RCC 7860 (cell line): ENCODE measurements at places on chromosomes 1 and 21.

- DNase-seq: no peak
These were observed 20.6 kb downstream of the SPOCD1 start for GRCh38 chr1:31795096-31795675.

DNA sequence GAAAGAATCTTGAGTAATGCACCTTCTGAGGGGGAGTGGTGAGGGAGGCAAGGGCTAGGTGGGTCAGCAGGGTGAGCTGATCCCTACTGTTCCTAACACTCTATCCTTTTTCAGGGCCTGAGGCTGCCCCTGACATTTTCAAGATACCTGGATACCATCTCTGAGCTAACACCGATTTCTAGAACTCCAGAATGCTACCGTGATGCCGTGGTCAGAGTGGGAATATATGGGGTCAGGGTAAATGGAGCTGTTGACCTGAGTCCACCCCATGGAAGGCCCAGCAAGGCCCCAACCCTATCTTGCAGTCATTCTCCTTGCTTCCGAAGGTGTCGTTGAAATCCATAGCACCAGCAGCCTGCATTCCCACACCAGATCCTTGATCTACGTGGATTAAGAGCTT is 18.0 kb upstream of the PTPRF start:
- no peak for DNase-seq

GRCh38 chr1:222940095-222940494 is 125.3 kb downstream of the DISP1 start:
- DNase-seq: no peak

DNA sequence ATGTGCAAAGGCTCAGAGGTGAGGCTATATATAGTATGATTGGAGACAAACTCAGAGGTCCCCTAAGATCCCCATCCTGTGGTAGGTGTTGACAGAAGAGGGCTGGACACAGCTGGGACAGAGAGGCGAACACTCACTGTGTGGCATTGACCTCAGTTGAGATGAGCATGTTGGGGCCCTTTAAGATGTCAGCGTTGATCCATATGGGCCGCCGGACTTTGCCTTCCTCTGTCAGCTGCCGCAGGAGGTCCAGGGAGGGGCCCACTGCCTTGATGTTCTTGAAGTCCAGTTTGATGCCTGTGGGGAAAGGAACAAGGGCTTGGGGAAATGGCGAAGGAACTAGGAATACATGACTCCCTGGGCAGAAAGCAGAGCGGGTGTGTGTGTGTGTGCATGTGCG is 8.8 kb downstream of the FAM151A start:
- DNase-seq: no peak

- DNase-seq: no peak
These were observed 94.1 kb downstream of the CLDN17 start for GRCh38 chr21:30072496-30072895.

DNA sequence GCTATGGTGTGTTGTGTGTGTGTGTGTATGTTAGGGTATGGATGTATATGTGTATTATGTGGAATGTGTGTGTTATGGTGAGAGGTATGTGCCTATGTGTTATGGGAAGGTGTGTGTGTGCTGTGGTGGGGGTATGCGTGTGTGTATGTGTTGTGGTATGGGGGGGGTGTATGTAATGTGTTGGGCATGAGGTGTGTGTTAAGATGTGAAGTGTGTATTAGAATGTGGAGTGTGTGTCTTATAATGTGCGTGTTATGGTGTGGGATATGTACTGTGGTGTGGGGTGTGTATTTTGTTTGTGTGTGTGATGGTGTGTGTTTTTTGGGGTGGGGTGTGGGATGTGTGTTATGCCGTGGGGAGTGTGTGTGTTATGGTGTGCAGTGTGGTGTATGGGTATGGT is 242.5 kb downstream of the RHOU start:
- no peak for DNase-seq

DNA sequence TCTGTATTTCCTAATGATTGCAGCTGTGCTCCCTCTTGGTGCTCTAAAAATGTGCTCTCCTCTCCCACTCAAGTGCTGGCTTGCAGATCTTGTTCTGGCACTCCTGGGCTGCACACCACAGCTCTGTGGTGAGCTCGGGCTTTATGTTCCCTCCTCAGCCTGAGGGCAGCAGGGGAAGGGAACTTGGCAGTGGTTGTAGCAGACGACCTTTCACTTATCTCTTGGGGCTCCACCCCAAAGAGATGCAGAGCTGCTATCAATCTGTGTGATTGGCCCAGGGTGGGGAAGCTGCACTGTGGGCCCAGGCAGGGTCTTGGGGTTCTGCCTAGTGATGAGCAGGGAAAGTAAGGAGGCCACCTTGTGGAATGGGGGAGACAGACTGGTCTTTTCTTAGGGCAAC is 143.5 kb upstream of the GORAB start:
- no peak for DNase-seq

- peak; percentile 60 for DNase-seq
These were observed 76.6 kb upstream of the ZNF644 start for GRCh38 chr1:91098299-91098906.

DNA sequence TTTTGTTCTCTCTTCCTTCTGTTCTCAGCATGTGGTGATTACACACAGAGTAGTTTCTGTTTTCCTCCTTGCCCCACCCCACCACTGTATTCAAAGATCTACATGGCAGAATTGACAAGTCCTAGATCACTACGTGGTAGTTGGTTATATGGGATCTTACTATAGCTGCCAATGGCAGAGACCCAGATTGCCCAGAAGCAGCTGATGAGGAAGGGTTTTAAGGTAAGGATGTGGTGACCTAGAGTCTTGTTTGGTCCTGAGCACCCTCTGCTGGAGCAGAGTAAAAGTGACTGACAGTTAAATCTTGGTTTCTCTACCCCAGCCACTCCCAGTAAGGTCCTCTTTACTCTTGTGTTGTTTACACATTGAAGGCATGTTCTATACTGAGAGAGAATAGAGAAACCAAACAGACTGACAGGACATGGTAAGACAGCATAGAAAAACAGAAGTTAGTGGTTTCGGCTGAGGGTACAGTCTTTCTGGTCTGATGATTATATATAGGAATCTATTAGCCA is 22.8 kb upstream of the STRIP1 start:
- peak; percentile 59 for DNase-seq

- DNase-seq: no peak
These were observed 3.9 kb downstream of the CLK2 start for GRCh38 chr1:155269381-155269780.

DNA sequence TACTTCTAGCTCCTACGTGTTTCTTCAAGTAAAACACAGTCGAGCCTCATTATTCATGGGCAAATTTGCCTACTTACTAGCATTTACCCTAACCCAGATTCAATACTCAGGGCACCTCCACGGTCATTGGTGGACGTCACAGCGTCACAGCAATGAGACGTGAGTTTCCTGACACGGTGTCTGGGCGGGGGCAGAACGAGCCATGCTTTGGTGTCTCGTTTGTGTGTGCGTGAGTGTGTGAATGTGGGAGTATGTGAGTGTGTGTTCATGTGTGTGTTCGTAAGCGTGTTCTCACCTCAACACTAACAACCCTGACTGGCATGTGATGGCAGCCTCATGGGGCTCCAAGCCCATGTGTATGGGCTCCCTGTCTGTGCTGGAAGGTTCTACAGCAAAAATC is 17.5 kb upstream of the COL18A1 start:
- no peak for DNase-seq

DNA sequence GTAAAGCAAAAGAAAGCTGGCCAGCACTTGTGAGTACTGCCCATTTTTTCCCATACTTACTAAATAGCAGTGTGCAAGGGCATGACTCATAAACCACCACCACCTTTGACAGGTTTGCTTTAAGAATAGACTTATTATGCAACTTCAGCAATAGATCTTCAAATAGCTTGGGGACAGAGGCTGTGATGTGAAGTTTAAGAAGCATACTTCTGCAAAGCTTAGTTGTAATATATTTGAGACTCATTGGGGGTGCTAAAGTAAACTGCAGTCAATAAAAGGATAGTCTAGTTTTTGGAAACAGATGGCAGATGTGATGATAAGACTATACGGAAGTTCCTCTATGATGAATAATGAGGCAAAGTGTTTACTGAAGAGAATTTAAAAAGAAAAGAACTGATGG is 210.0 kb downstream of the PLA2G4A start:
- DNase-seq: no peak

GRCh38 chr21:41321211-41321907 is 4.8 kb downstream of the FAM3B start:
- DNase-seq: no peak

DNA sequence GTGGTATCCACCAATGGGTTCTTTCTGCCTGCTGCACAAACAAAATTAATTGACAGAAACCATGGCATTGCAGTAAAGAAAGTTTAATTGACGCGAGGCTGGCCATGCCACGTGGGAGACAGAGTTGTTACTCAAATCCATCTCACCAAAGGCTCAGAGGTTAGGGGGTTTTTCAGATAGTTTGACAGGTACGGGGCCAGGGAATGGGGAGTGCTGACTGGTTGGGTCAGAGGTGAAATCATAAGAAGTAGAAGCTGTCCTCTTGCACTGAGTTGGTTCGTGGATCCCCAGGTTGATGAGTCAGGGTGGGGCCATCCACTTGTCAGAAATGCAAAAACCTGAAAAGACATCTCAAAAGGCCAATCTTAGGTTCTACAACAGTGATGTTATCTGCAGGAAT is 941 bp upstream of the TBCE start:
- no peak for DNase-seq

DNA sequence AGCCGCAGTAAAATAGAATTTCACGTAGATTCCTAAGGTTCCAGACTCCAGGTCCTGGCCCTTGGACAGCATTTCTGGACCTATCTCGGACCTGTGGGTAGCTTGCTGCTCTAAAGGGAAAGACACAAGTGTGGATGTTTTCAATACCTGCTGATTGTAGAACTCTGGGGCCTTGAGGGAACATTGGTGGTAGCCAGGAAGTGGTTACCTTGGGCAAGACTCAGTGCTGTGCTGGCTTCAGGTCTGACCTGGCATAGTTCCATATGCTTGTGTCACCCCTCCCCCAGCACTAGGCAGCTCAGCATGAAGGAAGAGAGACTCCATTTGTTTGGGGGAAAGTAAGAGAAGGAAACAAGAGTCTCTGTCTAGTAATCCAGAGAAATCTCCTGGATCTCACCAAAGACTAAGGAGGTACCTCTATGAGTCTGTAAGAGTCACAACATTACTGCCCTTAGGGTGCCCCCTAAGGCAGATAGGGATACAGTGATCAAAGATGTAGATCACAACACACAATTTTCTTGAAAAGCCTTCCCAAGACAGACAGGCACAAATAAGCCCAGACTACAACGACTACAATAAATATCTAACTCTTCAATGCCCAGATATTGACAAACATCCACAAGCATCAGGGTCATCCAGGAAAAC is 398.8 kb downstream of the TGFB2 start:
- DNase-seq: peak; percentile 58

- no peak for DNase-seq
These were observed 76.7 kb upstream of the PTGFRN start for GRCh38 chr1:116832932-116833578.

DNA sequence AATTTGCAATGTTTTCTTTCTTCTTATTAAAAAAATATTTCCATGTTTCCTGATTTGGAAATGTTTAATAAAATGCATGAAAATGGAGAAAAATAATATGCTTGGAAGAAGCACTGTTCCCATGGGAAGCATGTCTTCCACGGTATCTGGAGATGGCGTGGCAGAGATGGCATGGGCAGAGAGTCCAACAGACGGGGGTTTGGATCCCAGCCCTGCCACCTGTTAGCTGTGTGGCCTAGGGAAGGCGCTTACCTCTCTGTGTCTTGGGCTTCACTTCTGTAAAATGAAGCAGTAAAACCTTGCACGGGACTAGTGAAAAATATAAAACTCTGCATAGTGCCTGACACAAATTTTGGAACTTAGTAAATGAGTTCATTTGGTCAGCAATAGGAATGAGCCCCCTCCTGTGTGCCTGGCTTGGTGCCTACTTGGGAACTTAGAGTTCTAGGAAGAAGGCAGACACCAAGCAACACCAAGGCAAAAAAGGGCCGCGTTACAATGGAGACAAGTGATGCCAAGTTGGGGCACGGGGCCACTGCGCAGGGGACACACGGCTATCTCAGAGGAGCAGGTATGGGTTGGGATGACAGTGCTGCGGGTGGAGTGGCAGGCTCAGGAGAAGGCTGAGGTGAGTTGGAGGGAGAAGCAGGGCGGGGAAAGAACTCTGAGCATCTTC is 124.2 kb downstream of the KCNN3 start:
- no peak for DNase-seq

- no peak for DNase-seq
These were observed 75.4 kb downstream of the CACHD1 start for GRCh38 chr1:64545118-64545843.

DNA sequence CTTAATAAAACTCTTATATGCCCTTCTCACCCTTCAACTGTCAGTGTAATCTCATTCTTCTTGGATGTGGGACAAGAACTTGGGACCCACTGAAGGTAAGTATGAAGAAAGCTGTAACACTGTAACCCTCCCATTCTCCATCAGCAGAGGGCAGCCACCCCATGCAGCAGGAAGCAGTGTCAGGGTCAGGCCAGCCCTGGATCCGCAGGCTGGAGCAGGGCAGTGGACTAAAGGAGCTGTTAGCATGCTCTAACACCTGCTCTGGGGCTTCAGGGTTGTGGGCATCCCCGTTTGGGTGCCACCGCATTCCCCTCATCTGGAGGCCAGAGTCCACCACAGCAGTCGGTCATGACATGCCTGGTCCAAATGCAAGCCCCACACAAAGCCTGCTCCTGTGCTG is 156.5 kb downstream of the HIVEP3 start:
- DNase-seq: no peak

- DNase-seq: peak; percentile 54
These were observed 88.6 kb upstream of the PKN2 start for GRCh38 chr1:88595355-88596002.

DNA sequence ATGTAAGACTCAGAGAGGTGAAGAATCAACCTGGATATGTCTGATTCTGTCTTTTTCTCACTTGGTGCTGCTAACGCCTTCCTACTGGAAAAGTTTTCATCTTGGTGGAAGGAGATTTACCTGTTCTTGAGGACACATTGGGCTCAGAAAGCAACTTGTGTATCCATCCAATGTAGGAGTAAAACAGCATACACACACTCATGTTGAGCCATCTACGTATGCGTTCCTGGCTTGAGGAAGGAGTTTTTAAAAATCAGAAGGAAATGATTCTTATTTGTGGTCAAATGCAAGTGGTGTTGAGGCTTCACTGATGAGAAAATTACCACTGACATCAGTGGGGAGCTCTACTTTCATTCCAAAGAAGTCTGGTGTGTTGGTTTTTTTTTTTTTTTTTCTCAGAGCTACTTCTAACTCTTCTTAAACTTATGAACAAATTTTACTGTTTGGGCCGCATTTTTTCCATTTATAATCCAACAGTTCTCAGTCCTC is 25.6 kb downstream of the XCL2 start:
- no peak for DNase-seq

DNA sequence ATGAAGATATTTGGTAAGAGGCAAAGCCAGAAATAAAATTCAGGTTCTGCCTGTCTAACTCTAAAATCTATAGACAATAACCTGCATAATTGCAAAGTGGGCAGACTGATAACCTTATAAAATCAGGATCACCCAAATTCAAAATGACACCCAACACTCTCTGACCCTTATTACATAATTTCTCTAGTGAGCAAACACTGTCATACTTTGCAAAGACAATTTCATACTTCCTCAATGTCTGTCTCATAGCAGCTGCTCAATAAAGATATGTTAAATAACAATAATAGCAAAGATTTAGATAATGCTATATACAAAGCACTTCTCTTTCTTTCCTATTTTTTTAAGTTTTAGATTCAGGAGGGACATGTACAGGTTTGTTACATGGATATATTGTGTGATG is 118.5 kb downstream of the UCHL5 start:
- DNase-seq: no peak

- no peak for DNase-seq
These were observed 177.5 kb downstream of the VPS13D start for GRCh38 chr1:12407050-12407961.

- no peak for DNase-seq
These were observed 58.6 kb downstream of the NPHP4 start for GRCh38 chr1:5933676-5934057.
